Activated naive CD8-positive, alpha-beta T cell treated with anti-CD3 and anti-CD28 coated beads, Interleukin-2, amount 50 U/mL, for 16 hours (primary cell): ENCODE measurements at places on chromosomes 1 and 21.

DNA sequence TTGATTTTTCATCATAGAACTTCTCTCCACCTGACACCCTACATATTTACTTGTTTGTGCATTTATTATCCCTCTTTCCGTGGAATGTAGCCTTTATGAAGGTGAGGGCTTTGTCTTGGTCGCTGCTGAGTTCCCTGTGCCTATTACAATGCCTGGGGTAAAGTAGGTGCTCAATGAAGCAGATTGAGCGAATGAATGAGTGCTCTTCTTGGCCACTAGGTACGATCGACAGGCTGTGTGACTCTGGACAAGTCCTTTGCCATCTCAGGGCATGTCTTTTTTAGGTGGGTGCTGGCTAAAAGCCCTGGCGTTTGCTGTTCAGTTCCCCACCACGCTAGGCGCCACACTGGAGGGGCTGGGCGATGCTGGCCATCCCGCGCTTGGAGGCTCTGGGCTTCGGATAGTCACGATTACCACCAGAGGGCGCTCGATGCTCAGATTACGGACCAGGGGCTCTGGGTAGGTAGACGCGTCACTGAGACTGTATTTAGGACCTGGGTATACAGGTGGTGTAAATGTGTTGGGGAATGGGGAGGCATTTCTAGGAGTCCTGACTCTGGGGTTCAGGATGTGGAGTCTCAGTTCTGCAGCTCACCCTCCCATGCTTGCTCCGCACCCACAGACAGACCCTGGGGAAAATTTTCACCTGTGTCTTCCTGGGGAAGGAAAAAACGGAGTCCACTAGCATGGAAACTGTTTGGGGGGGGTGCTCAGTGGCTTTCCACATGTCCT is 71.0 kb upstream of the CSF3R start:
- DNase-seq: peak; percentile 27

GRCh38 chr1:185769136-185769535 is 34.9 kb downstream of the HMCN1 start:
- no peak for DNase-seq

- DNase-seq: no peak
These were observed 28.1 kb downstream of the RXRG start for GRCh38 chr1:165416876-165417275.

DNA sequence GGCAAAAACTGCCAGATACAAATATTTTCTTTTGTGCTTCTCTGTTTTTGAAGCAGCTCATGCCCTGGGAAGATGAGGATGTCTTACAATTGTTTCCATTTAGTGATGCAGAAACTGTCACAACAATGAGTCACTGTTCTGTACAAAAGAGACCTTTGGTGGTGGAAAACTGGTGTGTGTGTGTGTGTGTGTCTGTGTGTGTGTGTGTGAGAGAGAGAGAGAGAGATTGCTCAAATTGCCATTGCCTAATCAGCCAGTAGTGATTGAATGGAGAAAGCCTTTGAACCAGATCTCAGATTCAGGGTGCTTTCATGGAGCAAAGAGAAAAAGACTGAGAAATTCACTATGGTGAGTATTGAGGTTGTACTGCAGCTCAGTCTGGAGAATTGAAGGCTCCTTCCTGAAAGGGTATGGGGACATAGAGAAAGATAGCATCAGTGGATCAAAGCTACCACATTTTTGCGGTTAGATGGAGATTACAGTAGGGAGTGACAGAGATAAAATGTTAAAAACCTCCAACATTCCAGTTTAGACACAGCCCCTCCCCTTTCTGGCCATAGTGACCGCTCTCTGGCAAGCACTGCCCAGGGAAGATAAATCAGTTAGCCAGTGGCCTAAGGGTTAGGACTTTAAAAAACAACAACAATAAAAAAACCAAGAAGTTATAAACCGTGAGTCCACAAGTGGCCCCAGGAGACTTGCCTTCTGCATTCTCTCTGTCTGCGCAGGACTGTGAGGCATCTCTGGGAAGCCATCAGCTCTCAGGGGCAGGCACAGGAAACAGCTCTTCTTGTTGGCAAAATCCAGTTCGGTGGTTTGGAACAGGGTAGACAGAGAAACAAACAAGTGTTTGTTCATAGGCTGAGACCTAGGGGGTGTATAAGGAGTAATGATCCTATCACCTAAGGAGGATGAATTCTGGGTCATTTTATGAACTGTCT is 406.5 kb downstream of the DUSP10 start:
- DNase-seq: no peak

GRCh38 chr1:71097428-71097827 is 16.6 kb upstream of the ZRANB2 start:
- DNase-seq: no peak

GRCh38 chr1:204940591-204940990 is 69.9 kb downstream of the NFASC start:
- DNase-seq: no peak

DNA sequence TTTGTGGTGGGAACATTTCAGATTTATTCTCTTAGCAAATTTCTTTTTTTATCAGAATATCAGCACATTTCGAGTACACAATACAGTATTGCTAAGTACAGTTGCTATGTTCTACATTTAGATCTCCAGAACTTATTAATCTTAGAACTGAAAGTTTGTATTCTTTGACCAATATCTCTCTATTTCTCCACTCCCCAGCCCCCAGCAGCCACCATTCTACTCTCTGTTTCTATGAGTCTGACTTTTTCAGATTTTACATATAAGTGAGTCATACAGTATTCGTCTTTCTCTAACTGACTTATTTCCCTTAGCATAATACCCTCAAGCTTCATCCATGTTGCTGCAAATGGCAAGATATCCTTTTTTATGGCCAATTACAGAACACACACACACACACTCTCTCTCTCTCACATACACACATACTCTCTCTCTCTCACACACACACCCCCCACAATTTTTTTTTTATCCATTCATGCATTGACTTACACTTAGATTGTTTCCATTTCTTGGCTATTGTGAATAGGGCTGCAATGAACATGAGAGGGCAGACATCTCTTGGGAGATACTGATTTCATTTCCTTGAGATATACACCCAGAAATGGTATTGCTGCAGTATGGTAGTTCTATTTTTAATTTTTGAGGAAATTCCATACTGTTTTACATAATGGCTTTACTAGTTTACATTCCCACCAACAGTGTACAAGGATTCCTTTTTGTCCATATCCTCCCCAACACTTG is 15.7 kb downstream of the RPTN start:
- no peak for DNase-seq
